ENCODE measurements at places on chromosomes 16 and 17.

GRCh38 chr16:74743668-74744299 lies 30.8 kb downstream of the FA2H start:
- DNase-seq: no peak

DNA sequence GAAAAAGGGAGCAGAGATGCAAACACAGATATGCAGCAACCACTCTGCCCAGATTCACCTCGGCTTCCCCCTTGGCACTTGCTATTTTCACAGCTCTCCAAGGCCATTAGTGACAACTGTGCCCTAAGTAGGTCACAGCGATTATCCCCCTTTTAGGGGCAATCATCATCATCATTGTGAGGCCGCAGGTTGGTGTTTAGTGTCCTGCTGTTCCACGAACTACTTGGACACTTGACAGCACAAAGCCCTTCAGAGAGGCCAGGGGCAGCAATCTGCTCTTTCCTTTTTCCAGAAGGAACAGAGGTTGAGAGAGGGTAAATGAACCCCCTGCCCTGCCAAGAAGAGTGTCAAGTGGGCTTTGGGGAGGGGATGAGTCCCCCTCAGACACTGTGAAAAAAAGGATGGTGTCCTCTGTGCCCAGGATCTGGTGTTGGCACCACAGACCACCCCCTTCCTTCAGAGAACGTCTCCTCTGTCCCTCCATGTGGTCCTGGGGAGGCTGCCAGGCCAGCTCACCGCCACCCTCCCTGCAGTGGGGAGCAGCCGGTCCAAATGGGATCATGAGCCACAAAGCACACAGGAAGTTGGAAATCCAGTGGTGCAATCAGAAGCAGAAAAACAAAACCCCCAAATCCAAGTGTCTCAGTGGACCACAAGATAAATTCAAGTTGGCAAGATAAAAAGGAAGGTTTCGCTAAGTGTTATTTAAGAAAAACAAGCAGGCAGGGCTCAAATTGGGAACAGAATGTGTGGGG lies 78.4 kb upstream of the MED9 start:
- no peak for DNase-seq

DNA sequence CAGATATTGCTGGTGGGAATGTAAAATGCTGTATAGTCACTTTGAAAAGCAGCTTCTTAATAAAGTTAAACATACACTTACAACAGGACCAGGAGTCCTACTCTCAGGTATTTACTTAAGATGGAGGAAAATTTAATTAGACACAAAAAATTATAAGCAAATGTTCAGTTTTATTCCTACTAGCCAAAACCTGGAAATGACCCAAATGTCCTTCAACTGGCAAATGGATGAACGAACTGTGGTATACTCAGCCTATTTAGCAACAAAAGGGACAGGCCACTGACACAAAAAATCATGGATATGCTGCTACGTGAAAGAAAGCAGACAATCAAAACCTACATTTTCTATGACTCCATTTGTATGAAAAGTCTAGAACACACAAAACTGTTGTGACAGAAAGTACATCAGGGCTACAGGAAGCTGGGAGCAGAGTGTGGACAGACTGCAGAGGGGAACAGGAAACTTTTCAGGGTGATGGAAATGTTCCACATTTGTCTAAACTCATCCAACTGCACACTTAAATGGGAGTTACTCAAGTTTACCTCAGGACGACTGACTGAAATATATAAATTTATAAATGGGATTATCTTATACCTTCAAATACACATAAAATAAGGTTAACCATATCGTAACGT lies 49.3 kb upstream of the MNT start:
- DNase-seq: peak; percentile 42

DNA sequence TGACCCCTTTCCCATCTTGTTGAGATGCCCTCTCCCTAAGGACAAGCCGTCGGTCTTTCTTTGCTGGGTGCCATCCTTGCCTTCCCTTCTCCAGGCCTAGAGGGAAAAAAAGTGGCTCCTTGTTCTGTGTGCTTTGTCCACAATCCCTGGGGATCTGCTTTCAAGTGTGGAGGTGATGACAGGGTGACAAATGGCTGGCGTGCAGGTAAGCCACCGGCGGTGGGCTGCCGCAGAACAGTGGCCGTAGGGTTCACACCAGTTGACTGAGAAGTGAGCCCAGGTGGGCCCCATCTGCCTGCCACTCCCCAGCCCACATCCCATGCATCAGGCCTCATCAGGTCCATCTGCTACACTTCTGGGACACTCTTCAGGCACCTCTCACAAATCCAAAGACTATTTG lies 11.4 kb upstream of the CALB2 start:
- DNase-seq: no peak

- DNase-seq: no peak
Measured at GRCh38 chr17:325270-326009, 27.2 kb downstream of the RPH3AL start.

DNA sequence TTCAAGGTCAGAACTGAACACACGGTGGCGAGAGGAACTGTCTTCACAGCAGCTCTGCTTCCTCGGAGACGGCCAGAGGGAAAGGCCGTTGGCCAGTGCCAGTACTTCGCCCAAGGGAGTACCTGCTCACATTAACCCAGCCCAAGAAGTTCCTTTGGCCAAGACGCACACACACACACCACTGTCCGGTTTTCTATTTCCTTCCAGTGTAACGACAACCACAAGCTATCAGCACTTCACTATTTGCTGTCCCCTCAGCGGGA lies 744 bp upstream of the GGNBP2 start:
- DNase-seq: peak; percentile 70

DNA sequence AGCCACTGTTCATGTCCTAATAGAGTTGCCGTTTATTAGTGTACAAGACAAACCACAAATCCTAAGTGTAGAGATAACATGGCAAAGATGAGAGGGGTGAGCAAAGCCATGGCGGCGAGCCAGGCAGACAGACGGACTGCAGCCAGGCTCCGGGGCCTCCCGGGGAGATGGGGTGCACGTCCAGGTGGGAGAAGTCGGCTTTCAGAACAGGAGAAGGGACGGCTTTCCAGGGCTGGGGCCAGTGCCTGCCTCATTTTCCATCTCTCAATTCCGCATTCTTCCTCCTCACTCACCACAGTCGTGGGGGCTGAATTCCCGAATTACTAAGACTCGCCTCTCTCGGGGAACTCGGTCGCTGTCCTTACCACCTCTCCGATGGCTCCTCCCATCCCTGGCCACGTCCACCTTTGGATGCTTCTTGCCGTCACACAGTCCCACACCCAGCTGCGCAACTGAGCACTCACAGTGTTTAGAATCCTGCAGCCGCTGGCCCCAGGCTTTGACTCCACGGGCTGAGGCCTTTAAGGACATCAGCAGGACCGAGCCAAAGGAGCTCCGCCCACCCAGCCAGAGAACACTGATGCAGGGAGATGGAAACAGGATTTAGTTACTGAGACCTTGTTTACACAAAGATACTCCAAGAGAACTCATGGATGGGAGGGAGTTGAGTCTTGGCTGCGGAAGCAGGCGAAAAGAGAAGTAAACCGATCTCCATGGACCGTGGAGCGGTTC lies 59.7 kb downstream of the RNF112 start:
- no peak for DNase-seq

DNA sequence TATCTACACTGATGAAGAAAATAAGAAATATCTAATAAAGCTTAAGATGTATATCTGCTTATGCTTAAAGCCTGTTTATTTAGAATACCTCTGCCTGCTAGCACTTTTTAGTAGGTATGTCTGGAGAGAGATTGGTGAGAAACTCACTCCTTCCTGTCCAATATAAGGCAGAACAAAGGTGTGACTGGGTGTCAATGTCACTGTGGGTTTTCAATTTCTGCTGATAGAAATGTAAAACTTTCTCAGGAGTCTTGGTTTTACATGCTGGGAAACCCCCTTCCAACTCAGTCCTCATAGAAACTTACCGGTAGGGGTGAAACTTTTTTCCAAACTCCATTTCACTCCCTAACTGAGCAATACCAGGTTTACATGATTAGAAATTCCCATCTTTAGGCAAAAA lies 17.8 kb upstream of the MPHOSPH6 start:
- DNase-seq: no peak

DNA sequence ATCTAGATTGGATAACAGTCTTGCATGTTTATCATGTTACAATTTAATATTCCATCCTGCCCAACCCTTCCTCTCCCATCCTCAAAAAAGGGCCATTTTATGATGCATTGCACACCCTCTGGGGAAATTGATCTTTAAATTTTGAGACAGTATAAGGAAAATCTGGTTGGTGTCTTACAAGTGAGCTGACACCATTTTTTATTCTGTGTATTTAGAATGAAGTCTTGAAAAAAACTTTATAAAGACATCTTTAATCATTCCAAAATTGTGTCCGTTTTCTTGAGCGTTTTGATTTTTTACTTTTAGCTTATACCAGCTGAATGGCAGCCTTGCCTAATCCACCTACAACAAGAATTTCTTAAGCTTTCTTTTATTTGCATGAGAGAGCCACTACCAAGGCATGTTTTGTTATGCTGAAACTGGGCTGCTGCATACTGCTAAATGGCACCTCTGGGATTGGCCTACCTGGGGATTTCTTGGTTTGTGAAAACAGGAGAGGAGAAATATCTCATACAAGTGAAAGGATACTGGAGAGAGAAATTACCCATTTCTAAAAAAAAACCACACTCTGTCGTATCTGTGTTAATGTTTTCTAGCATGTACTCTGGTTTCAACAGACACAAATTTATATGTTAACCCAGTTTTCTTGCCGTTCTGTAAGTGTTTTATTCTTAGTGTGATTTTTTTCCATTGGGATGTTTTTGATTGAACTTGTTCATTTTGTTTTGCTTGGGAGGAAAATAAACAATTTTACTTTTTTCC lies 52.2 kb downstream of the TUBD1 start:
- no peak for DNase-seq

GRCh38 chr17:17147821-17148220 lies 58.3 kb downstream of the PLD6 start:
- DNase-seq: no peak

DNA sequence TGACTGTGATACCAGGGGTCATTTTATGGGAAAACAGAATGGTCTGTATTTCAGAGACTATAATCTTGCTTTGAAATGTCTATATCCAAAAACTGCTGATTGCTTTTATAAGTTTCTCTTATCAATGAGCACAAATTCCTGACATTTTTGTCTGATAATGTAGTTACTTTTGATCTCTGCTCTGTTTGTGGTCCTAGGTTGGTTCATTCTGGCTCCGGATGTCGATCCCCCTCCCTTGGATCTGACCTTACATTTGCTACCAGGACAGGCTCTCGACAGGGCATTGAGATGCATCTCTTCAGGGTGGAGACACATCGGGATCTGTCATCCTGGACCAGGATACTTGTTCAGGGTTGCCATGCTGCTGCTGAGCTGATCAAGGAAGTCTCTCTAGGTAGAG lies 27.3 kb upstream of the VPS4A start:
- no peak for DNase-seq

DNA sequence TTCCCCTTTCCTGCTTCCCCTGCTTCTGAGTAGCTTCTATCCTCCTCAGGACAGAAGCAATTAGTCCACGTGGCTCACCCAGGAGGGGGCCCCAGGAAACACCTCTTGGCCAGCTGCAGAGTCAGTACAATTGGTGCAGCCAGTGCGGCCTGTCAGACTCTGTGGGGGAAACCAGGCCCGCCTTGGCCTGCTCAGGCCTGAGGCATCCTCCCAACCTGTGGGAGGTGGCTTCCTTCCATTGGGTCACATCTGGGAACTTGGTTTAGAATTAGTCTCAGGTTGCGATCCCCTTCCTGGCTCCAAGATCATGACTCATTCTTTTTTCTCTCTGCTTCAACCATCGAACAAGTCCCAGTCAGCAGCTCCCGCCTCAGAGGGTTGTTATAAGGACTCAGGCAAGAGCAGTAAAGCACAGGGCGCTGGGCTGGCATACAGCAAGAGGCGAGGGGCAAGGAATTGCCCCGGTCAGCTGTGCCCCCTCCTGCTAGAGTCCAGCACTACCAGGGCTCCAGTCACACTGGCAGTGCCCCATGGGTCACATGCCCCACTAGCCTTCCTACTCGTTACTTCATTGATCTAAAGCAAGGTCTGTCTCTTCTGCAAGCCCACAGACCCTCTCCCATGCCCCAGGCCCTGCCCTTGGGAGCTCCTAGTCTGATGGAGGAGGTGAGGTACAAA lies 8.1 kb upstream of the EPX start:
- peak; percentile 88 for DNase-seq

DNA sequence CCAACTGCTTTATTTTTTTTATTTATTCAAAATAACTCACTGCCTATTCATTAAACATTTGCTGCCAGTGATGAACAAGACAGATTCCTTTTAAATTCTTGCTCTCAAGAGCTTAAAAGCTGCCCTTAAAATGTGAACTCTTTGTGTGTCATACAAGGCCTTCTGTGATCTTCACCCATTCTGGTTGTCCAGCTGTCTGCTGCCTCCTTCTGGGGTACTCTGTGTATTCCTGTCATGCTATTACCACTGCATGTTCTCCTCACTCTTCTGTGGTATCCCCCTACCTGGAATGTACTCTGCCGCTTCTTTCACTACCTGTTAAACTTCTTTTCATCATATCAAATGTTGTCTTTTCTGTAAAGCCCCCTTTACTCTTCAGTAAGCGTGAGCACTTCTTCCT lies 165.8 kb downstream of the CHD9 start:
- peak; percentile 24 for DNase-seq

DNA sequence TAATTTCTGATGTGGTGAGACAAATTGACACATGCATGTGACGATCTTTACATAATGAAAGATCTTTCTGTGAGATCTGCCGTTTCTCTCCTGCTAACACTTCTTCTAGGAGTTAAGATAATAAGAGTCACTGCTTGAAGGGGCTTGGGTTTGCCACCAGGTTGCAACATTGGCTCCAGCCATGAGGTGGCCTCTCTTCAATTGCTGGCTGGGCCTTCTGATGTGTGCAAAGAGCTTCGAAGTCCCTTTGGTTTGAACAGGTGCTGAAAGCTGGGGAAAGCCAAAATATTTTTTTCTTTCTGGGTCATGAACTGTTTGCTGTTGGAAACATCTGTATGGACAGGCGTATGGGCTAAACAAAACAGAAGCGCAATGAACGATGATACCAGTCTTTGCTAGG lies 204.1 kb upstream of the SALL1 start:
- no peak for DNase-seq

- no peak for DNase-seq
Measured at GRCh38 chr16:53946746-53947386, 242.9 kb downstream of the FTO start.

DNA sequence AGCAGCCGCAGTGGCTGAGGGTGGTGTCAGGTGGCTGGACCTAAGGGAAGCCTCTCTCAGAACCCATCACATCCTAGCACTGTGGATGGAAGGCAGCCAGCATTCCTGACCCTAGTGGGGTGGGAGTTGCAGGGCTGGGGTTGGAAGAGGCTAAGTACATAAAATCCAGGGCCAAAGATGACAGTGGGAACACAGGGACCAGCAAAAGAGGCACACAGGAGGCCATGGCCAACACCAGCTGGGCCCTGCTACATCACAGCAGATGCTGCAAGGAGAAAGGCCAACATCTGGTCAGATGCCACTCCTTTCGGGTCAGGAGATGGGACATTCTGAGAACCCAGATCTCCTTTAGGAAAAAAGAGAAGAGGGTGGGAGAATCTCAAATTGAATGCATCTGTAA lies 415.4 kb downstream of the SLC39A11 start:
- DNase-seq: no peak

All from Kasumi-1 (cell line).